ENCODE measurements at places on chromosomes 7 and 10. TPM values are rescaled to one million over a fixed set of nuclear protein-coding genes. Genes with fewer than 3 reads are reported as not detected.
A peak's percentile ranks its signal among the peaks of the same experiment; 100 is the strongest.

The TEX36 gene
- total RNA-seq = not detected

The PRXL2A gene
- 70.5 TPM for total RNA-seq

The NME8 gene
- not detected for total RNA-seq

The UCMA gene
- not detected for total RNA-seq

DNA sequence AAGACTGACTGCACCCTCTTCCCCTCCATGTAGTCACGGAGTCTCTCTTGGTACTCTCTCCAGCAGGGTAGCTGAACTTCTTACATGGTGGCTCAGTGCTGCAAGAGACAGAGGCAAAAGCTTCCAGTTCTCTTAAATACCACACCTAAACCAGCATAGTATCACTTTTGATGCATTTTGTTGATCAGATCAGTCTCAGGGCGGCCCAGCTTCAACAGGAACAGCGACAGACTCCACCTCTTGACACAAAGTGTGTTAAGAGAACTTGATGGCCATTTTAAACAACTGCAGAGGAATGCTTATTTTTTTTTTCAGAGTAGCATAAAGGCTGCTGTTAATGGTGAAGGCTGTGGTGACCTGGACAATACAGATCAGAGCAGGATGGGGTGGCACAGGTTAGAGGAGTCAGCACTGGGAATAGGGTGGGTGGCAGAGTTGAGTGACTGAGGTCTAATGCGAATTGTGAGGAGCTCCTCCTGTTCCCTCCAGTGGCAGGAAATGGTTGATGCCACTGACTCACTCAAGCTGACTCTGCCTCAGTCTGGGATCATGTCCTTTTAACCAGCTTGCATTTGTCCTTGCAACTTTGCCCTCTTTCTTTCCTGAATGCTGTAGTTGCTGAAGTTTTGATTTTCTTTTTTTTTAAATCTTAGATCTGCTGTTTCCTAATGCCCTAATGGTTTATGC is 17.3 kb downstream of the MGAM start:
- no peak for DNase-seq

The LIPM gene
- total RNA-seq = not detected

DNA sequence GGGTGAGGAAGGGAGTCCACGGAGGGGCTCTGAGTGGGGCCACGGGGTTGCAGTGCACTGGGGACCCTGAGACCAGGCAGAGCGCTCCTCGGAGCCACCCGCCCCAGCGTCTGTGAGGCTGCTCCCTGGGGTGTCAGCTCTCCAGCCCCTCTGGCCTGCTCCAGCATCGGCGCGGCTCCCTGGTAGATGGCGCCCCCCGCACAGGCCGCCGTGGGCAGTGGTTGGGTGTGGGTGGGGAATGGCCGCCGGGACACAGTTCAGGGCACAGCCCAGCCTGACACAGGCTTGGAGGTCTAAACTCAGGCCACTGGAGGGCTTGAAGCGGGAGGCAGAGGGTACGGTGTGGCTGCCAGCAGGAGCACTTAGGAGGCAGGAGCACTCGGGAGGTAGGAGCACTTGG is 222.6 kb upstream of the PPP2R2D start:
- no peak for DNase-seq

The PRR15 gene
- total RNA-seq = not detected

The CCL26 gene
- not detected for total RNA-seq

The PNLIP gene
- total RNA-seq = not detected

The MYH16 gene
- total RNA-seq = not detected

DNA sequence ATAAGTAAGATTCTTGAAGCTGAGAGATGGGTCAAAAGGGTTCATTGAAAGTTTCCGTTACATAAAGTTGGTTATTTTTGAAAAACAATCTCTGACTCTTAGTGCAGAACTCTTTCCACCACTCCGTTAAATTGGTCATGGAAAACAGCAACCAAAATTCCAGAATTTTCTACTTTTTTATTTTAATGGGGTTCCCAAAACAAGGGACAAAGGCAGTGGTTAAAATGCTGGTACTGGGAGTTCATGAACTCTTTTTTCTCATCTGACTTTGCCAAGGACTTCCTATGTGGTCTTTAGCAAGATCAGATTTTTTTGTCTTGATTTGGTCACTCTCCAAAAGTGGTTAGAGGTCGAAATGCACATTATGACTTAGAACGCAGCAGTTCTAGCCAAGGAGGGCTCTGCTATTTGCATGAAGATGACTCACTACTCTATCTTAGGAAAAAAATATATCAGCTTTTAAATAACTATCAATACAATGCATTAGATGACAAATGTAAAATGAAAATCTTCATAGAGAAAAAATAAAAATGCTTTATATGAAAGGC is 145.7 kb downstream of the REEP3 start:
- DNase-seq = no peak

DNA sequence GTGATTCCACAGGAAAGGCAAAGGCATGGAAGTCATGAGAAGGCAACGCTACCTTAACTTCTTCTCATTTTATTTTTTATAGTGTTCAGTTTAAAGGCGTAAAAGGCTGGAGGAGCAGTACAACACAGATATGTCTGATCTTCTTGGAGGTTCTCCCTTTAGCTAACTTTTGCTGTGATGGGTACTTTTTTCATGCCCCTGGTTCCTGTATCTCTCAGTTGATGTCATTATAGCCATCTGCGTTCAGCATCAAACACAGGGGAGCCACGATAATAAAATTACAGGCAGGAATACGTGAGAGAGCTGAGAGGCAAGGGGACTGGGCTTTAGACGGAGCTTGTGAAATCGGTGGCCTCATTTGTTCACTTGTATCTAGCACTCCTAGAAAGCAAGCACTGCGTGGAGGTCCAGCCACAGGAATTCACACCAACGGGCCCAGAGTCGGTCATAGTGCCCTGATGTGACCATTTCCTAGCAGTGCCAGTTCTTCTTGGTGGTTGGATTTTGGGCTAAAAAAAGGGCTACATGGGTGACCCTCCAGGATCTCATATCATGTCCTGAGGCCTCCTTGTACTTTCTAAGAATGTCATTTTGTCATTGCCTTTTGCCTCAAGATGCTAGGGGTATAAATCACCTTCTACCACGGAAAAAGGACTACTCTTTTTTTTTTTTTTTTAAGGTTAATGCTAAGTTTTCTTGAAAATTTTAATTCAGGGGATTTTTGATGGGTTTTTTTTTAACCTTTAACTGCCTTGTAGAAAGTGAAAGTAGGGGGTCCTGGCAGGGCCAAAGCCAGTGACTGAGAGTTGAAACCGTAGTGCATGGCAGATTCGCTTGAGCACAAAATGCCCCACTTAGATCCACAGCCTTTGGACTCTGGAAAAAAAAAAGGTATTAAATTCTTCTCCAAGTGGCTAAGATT is 191.5 kb downstream of the CELF2 start:
- DNase-seq = no peak

GRCh38 chr7:136016649-136017395 is 39.7 kb upstream of the MTPN start:
- no peak for DNase-seq

GRCh38 chr10:24202181-24202570 is 6.8 kb upstream of the KIAA1217 start:
- no peak for DNase-seq

- no peak for DNase-seq
Observed at GRCh38 chr10:89515031-89515841, 20.2 kb downstream of the SLC16A12 start.

- DNase-seq = no peak
Observed at GRCh38 chr10:5550621-5551530, 26.1 kb downstream of the CALML3 start.

- no peak for DNase-seq
Observed at GRCh38 chr7:121398246-121398645, 2.1 kb upstream of the FAM3C start.

DNA sequence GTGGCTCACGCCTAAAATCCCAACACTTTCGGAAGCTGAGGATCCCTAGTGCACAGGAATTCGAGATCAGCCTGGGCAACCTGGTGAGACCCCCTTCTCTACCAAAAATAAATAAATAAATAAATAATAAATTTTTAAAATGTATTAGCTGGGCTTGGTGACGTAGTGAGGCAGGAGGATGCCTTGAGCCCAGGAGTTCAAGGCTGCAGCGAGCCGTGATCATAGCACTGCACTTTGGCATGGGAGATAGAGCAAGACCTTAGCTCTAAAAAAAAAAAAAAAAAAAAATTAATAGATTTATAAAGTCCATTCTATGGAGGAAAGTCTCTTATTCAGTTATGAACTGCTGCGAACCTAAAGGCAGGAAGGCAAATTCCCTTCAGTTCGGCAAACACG is 1.1 kb upstream of the PTPN12 start:
- no peak for DNase-seq

DNA sequence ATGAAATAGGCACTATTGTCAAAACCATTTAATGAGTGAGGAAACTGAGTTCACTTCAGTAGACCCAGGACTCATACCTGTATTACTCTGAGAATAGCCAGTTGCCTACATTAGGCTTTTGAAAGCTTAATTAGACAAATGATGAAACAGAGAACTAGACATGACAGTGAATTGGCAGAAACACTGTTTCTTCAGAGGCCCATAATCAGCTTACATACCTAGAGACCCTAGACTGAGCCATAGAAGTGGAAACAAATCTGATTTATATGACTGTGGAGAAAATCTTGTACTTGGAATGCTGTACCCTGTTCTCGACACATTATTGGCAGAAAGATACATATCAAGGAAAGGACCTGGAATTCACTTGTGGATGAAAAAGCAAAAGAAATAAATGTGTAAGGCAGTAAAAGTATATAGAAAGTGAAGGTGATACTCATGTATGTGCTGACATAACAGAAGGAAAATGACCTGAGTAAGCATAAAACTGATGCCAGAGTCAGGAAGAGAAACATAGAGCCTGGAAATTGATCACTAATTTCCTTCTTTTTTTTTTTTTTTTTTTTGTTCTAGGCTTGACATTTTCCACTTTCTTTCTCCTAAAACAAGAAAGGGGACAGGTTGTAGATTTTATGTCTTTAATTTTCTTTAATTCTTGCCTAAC is 251.5 kb downstream of the BICC1 start:
- DNase-seq = no peak

DNA sequence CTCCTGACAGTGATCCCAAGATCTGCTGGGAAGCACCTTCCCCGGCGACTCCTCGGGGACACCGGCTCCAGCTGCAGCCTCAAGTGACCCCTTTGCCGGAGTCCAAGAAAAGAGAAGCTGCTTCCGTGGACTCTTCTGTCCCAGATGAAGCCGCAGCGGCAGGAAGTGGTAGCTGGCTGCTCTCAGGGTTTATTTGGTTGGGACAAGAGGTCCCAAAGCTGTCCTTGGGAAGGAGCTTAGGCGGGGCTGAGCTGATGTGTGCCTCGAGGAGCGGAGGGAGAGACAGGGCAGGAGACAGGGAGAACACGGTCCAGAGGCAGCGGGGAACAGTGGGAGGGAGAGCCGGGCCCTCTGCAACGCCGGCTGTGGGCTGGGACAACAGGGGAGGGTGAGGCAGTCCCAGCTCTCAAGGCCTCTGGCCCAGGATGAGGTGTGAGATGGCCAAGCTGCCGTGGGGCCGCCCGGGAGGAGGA is 13.1 kb upstream of the FAM20C start:
- no peak for DNase-seq

DNA sequence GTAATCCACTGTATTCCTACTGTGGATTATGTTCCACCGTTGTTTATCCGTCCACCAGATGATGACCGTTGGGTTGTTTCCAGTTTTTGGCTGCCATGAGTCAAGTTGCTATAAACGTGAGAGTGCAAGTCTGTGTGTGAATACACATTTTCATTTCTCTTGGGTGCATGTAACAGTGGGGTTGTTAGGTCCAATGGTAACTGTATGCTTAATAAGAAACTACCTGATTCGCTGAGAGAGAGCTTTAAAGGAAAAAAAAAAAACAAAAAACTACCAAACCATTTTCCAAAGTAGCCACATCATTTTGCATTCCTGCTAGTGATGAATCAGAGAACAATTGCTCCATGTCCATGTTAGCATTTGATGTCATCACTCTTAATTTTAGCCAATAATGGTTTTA is 15.9 kb downstream of the UBN2 start:
- DNase-seq = no peak

The PIP gene
- total RNA-seq = not detected

- no peak for DNase-seq
Observed at GRCh38 chr10:114515298-114515914, 111.1 kb upstream of the AFAP1L2 start.

GRCh38 chr7:116271963-116272886 is 61.9 kb downstream of the TES start:
- DNase-seq = peak; percentile 24

- no peak for DNase-seq
Observed at GRCh38 chr7:77415476-77415822, 700 bp downstream of the GSAP start.

- no peak for DNase-seq
Observed at GRCh38 chr10:77667426-77668324, 30.1 kb upstream of the KCNMA1 start.

- DNase-seq = no peak
Observed at GRCh38 chr7:130841416-130841815, 107.4 kb upstream of the KLF14 start.

GRCh38 chr7:31811650-31812461 is 124.8 kb downstream of the PPP1R17 start:
- no peak for DNase-seq

GRCh38 chr10:47059606-47060311 is 148.5 kb downstream of the PTPN20 start:
- no peak for DNase-seq

The KCTD7 gene
- 31.8 TPM for total RNA-seq

The POLR2J2 gene
- total RNA-seq = 3.1 TPM

The INTS1 gene
- 15.8 TPM for total RNA-seq

The ANKRD61 gene
- total RNA-seq = 0.31 TPM
